Stimulated activated CD4-positive, alpha-beta T cell treated with anti-CD3 and anti-CD28 coated beads, TNF-alpha, amount 100 ng/mL, for 4 hours (primary cell): ENCODE measurements at places on chromosomes 6 and 20.
A peak's percentile ranks its signal among the peaks of the same experiment; 100 is the strongest.

GRCh38 chr6:119163006-119163405, 84.5 kb upstream of the FAM184A start:
- DNase-seq, result no peak

- no peak for DNase-seq
Measured at GRCh38 chr20:48489046-48489463, 338.7 kb downstream of the PREX1 start.

- DNase-seq, result no peak
Measured at GRCh38 chr6:37110500-37111461, 59.2 kb upstream of the PIM1 start.

DNA sequence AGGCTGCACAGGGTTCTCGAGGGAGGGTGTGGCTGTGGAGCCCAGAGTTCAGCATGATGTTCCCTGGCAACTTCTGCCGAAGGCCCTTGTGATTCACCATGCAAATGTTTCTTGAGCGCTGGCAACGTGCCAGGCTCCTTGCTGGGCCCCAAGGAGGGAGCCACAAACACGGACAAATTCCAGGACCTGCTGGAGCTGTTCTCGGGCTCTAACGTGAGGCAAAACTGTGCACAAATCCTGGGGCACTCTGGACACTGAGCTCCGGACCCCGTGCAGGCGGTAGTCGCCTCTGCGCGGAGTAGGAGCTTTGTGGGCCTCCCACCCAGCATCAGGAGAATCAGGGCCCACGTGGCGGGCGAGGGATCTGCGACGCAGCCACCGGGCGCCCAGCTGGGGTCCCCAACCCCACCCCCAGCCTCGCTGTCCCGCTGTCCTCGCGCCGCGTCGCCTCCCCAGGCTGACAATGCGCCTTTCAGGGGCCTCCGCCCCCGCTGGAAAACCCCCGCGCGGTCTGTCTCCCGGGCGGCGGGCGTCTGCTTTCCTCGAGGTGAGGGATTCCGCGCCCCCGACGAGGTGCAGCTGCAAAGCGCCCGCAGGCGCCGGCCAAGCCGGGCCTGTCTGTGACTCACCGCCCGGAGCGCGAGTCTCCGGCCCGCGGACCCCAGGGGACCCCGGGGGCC, 31.7 kb upstream of the SCUBE3 start:
- DNase-seq, result no peak

GRCh38 chr6:27049863-27050781, 197.4 kb upstream of the PRSS16 start:
- no peak for DNase-seq

GRCh38 chr6:5958921-5959320, 47.8 kb downstream of the NRN1 start:
- no peak for DNase-seq

DNA sequence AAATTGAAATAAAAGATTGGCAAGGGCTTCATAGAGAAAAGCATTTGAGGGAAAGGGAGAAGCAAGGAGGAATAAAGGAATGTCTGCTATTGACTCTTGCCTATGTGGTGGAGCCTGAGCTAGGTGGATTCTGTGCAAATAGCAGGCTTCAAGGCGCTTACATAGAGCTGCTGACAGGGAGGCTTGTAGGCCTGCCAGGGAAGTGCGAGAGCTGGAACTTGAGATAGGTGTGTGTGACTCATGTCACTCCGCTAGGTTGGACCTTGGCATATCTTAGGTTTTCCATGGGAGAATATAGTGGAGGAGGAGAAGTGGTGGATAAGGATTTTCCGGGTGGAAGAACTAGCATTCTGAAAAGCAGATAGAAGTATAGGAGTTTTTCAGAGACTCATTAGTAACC, 14.0 kb downstream of the SNRNP48 start:
- no peak for DNase-seq

- DNase-seq, result no peak
Measured at GRCh38 chr6:91812596-91813274, 1225.9 kb upstream of the MAP3K7 start.

DNA sequence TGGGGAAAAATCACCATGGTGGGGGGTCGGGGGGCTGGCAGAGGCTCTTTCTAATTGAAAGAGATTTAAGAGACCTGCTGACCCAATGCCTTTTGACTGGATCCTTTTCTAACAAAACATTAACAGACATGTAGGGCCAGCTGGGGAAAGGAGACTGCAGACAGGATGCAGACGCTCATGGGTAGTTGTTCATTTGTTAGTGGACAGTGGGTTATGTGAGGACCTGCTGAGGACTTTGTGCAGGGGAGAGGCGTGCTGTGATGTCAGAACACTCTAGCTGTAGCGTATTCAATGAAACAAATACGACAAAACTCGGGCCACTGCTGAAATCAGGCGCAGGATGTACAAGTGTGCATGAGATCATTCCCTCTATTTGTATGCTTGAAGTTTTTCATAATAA, 1.2 kb downstream of the IP6K3 start:
- DNase-seq, result no peak

DNA sequence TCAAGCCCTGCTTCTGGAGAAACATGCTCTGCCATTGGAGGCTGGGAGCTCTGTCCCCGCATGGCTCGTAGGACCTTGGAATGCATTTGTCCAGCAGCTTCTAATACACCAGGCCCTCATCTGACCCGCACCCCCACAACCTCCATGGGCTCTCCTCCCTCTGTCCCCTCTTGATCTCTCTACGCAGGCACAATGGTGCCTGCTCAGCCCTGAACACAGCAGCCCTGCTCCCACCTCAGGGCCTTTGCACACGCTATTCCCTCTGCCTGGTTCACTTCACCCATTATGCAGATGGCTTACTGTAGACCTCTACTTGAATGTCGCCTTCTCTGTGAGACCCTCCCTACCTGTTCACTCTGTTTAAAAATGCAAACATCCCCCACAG, 27.0 kb upstream of the PTGIS start:
- no peak for DNase-seq

GRCh38 chr6:26531897-26532296, 6.3 kb upstream of the HMGN4 start:
- DNase-seq, result no peak

DNA sequence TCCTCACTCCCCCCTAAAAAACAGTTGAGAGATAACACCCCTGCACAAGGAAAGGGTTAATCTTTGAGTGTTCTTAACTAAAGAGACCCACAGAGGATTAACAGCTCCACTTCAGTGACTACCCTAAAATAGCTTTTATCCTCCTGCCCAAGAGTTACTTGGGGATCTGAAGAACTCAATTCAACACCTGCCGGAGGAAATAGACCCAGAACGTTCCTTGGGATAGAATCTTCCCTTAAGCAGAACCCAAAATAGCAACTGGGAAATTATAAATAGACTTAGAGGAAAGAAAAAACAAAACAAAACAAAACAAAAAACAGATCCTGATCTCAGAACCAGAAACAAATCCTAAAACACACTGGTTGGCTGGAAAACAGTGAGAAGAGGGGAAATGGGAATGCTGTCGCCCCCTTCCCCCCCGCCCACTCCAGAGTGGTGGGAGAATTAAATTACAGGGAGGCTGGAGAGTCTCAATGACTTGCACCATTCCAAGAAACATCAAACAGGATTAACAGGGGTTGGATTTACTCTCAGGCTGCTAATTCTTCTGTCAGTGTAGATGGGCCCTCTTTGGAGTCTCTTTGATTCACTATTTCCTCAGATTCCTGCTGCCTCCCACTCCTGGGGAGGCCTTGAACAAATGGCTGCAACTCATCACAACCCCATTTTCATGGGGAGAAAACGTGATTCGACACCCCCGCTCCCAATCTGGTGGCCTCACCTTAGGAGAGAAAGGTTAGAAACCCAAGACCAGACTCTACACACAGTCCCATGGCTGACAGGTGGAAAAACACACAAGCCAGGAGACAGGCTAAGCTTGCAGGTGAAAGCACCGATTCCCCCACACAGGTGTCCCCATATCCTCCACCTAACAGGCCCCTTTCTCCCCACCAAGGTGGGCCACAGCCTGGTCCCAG, 1.4 kb downstream of the PLAGL2 start:
- no peak for DNase-seq

- DNase-seq, result no peak
Measured at GRCh38 chr20:48155268-48155667, 370.0 kb upstream of the SULF2 start.

GRCh38 chr6:31660381-31661261, at the start of gene C6orf47:
Gene C6orf47, minus strand, starts transcription at chr6:31660778. Its CDS starts 831 bp downstream, at chr6:31659947.
- DNase-seq, result peak; percentile 57

GRCh38 chr6:33633084-33633461, 12.0 kb downstream of the ITPR3 start:
- no peak for DNase-seq

DNA sequence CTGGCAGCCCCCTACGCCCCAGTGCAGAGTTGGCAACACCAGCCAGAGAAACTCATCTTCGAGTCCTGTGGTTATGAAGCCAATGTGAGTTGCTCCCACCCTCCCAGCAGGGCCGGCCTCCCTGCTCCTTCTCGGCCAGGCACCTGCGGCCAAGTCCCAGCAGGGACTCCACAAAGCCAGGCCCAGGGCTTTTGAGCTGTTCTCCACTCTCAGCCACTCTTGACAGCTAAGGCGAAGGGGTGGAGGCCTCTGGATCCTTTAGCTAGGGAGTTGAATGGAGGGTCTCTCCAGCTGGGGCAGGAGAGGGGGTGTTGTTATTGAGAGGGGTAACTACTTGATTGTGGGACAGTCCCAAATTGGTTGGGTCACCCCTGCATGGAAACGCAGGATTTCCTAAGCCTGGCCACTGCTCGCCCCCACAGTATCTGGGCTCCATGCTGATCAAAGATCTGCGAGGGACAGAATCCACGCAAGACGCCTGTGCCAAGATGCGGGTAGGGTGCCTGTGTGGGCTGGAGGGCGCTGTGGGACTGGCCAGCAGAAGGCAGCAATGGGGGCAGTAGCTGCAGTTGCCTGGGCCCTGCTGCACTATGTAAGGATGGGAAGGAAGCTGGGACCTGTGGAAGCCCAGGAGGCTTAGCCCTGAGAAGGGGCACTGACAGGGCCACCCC, 58.3 kb downstream of the TCP11 start:
- no peak for DNase-seq

DNA sequence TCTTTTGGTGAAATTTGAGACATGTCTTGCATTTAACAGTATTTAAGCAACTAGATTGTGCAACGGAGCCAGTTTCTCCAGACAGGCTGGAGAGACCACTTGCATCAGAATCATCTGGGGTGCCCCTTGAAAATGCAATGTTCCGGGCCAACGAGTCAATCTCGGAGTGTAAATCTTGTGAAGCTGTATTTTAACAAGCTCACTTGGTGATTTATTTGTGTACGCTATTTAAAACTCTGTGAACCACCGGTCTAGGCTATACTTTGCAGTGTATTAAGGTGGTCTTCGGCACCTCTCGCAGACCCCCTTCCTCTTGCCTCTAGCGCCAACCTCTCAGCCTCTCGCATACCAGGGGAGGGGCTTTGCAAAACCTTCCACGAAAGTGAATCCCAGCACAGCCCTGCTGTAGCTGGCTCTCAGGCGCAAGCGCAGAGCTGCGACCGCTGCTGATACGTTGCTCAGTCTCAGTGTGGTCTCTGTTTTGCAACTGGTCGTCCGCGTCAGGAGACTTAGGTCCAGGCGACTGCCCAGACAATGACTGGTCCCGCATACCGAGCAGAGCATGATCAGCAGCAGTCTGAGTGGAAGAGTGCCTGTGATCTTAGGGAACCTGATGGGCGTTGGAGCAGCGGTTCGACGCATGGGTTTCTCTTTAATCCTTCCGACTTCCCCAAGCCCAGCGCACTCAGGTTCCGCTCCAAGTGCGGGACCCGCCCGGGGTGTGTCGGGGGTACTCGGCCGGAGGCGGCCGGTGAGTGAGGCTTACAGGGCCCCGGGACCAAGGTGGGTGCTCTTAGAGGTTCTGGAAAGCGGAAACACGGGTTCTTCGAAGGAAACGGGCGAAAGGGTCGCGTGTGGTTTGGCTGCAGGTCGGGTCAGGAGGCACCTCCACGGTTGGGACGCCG, at the start of gene ZNF391:
TSS of gene ZNF391 (plus strand) at position 467 of the 905 bp plus-strand sequence. CDS start 11,612 bp downstream, outside the sequence.
- peak; percentile 51 for DNase-seq
